ENCODE measurements at places on chromosomes 4 and X.

DNA sequence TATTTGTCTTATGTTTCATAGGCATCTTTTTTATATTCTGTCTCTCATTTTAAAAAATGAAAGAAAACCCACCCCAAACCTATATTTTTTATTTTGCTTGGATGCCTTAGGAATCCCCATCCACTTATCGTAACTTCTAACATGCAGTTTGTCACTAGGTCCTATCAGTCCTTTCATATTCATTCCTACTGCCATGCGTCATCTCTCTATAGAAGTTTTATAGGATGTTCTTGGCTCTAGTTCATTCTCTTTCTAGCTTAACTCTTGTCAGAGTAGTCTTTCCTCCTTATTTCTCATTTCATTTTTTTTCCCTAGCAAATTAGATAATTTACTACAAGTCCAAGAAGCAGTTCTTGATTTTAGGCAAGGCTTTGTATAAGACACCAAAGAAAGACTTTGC is 92.7 kb downstream of the LARP1B start:
- DNase-seq: no peak

DNA sequence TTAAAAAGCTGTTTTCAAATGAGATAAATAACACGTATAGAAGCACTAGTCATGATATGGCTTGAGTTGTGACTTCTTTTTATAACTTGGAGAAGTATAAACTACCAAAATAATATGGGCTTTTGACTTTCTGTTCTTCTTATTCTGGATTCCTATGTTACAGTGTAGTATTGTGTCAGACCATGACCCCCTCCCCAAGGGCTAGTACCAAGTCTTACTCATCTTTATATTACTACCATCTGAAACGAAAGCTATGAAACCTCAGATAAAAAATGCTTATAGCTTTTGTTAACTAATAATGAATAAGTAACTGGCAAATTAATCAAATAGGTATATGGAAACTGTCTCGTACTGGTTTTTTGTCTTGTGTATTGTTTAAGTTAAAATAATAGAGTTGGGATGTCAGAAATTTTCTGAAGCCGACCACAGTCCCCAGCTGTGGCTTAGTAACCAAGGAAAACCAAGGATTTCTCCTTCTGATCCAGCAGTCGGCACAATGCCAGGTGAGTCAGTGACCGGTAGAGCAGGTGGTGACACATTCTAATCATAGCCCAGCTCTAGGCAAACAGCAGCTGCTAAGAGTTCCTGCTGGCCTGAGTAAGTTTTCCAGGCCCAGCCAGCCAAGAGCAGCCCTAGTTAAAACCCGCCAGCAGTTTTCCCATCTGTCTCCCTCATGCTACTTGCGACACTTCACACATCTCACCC is 163.3 kb upstream of the PRDX4 start:
- DNase-seq: no peak

DNA sequence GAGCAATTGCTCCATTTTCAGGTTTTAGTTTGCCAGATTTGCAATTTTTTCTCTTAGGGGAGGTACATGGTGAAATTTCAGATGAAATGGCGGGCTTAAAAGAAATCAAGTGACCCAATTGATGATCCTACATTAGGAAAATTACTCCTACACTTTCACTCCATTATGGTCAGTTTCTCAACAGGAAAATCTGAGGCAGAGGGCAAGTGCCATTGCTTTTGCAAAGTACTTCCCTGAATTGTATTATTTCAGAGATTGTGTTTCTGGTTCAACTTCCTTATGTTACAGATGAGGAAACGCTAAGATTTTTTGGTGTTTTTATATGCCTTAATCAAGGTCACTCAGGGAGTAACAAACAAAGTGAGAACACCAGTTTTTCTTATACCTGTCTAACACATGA is 302.2 kb downstream of the ARAP2 start:
- no peak for DNase-seq

DNA sequence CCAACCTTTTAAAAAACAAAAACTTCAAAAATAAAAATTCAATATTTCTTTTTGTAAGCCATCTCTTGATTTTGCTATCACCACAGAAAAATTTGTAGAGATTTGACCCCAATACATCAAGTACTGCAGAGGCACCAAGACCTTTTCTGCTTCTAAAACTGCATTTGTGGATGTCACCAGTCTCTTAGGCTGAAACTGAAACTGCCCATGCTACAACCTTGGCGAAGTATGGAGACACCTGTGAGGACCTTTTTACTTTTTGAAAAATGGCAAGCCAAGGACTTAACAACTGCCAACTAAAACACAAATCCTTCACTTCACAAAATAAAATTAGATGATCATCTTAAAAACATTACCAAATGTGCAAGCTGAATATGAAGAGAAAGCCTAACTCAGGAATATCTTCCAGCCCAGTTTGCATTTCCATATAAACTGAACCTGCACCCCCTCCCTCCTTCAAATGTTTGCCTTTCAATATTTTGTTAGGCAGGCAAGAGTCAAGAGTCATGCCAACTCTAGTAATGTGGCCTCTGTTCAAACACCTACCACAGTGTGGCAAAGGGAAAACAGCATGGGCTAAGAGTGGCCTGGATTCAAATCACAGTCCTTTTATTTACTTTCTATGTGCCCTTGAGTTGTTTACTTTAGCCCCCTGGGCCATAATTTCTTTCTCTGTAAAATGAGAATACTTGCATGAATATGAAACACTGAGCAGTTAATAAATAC is 389.4 kb downstream of the OPHN1 start:
- no peak for DNase-seq

GRCh38 chr4:63122955-63123354 is 1286.3 kb downstream of the TECRL start:
- DNase-seq: no peak

- DNase-seq: no peak
Observed at GRCh38 chrX:13620207-13620606, 32.7 kb upstream of the TCEANC start.

DNA sequence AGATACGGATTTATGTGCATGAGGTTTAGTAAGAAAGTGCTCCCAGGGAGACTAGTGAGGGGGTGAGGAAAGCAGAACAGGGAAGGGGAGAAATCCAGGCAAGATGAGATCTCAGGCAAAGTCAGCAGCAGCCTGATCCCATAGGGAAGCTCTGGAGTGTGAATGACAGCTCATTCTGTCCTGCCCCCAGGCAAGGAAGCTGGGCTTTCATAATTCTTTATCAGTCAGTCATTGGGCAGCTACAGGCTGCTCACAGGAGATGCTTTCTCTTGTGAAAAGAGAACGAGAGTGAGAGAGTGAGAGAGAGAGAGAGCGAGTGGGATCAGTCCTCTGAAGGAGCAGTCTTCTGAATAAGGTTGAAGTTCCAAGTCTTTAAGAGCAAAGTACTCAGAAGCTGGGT is 48.1 kb downstream of the SRPX start:
- DNase-seq: no peak

DNA sequence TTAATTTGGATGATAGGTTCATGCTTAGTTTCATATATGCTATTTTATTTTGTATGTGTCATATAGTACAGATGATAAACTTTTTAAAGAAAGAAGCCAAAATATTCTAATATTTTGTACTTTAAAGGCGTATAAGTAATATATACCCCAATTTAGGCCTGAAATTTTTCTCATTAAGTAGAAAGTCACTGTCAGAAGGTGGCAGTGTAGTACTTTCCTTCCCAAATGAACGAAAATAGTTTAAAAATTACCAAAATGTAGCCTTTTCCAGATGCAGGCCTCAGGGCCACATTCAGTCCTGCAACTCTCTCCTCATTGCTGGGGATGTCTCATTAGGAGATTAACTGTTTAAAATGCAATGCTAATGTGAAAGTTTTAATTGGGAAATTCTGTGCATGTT is 1263.6 kb downstream of the C4orf33 start:
- no peak for DNase-seq

- no peak for DNase-seq
Observed at GRCh38 chr4:106698621-106699195, 330.1 kb upstream of the GIMD1 start.

GRCh38 chrX:123215397-123216089 is 31.5 kb downstream of the GRIA3 start:
- DNase-seq: no peak

DNA sequence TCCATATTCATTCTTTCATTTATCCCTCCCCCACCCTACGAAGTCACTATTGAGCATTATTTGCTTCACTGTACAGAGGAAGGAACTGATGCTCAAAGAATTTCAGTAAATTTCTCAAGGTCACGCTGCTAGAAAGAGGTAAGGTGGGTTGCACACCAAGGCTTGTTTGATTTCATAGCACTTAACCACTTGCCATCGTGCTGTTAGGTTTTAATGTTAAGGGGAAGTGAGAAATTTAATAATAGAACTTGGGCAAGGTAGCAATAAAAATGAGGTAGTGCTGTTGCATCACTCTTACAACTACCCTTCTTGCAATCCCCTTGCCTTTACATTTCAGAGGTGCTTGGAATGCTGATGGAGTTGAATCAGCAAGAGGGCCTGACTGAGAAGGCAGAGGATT is 343.1 kb downstream of the MID1IP1 start:
- no peak for DNase-seq

GRCh38 chrX:122512561-122513072 is 671.5 kb upstream of the GRIA3 start:
- DNase-seq: no peak

DNA sequence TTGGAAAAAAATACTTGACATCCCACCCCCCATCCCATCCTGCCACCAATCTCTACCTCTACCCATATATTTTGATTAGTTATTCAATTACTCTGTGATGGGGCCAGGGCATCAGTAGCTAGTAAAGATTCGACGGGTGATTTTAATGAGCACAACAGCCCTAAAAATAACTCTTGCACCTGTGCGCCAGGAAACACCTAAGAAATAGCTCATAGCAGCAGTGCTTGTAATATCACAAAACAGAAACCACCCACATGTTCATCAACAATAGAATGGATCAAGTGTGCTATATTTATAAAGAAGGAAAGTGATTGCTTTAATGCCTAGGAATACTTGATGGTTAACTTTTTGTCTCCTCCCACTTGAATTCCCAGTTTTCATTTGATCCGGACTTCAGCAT is 225.6 kb upstream of the LCORL start:
- no peak for DNase-seq

DNA sequence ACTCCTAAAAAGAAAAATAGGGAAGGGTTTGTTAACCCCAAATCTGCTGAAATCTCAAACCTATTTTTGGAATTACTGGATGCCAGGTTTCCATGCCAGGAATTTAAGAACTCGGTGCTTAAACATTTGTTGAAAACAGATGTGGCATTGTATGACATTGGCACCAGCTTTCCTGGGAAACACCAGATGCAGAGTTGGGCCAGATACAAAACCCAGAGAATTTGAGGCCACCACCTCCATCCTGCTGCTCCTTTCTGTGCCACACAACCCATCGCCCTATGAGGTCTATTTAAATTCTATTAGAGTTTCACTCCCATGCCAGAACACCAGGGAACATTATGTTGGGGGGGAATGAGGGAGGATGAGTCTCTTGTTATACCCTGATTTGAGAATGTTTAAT is 71.7 kb downstream of the ARAP2 start:
- no peak for DNase-seq

DNA sequence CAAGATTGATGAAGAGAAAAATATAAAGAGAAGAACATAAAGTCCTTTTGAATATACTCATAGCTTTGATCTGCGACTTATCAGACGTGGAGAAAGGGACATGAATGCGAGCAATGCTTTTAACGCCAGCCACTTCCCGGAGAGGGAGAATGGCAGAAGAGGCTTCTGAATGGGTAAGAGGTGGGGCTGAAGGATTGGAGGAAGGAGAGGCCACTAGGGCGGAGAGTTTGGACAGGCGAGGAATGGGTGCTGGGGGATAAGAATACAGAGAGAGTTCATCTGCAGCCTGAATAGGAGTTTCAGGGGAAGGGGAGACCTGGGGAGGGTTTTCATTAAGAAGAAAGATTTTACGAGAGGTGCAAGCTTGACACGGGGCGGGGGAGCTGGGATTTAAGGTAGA is 2534.9 kb downstream of the PCDH7 start:
- no peak for DNase-seq

- DNase-seq: no peak
Observed at GRCh38 chr4:172202480-172203076, 389.4 kb downstream of the GALNTL6 start.

DNA sequence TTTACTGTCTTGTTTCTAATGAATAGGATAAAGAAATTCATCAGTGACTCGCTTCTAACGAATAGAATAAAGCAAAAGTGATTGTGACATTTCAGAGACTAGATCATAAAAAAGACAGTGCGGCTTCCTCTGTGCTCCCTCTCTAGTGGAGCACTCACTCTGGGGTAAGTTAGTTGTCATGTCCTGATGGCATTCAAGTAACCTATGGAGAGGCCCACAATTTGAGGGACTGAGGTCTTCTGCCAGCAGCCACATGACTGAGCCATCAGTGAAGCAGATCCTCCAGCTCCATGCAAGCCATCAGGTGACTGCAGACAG is 72.4 kb downstream of the YIPF6 start:
- DNase-seq: no peak

DNA sequence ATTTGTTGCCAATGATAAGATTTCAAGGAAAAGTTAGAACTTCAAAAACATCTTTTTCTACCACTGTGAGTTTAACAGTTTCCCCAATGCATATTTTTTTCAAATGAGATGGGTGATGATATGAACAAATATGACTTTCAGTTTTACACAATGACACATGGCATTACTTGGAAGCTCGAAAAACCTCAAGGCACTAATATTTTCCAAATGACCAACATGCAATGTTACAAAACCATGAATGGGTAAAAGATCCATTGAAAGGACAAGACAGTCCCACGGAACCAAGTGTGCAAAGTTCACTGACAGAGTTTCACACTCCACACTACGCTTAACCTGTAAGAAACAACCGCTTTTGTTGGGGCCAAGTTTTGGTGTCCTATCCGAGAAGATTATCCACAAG is 84.5 kb downstream of the CD99L2 start:
- DNase-seq: no peak

DNA sequence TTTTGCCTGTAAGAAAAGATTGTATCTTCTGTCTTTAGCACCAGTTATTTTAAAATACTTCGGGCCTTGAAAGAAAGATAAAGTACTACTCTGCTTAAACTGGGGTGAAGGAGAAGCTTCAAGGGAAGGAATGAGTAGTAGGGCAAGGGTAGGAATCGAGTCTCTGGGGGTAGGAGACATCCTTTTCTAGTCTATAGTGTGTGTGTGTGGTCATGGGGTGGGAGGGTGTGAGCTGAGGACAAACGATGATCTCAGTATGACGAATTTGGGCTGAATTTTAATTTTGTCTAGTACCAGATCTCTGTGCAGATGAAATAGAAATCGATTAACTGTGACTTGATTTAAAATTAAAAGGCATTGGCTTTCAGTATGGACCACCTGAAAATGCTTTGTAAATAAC is 3.3 kb upstream of the MYOZ2 start:
- DNase-seq: no peak

GRCh38 chr4:123068081-123068480 is 145.7 kb upstream of the NUDT6 start:
- no peak for DNase-seq

GRCh38 chr4:41835321-41835995 is 86.9 kb upstream of the PHOX2B start:
- no peak for DNase-seq

GRCh38 chr4:26931451-26931850 is 70.8 kb downstream of the STIM2 start:
- DNase-seq: no peak

DNA sequence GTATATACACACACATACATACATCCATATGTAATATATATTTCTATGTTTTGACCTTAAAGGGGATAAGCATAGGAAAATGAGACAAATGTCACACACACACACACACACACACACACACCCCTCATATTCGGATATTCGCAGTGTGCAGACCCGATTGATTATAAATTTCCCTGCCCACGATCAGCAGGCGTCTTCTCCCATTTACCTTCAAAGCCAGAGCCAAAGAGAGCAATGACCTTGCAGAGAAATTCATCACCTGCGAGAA is 488 bp downstream of the GPRIN3 start:
- DNase-seq: no peak

GRCh38 chr4:123114915-123115756 is 192.7 kb upstream of the NUDT6 start:
- DNase-seq: no peak

Measured in stimulated activated CD8-positive, alpha-beta memory T cell treated with anti-CD3 and anti-CD28 coated beads, Interleukin-15, amount 100 ng/mL, for 24 hours (primary cell).